SK-N-SH (cell line): ENCODE measurements at places on chromosomes 1 and 21.

DNA sequence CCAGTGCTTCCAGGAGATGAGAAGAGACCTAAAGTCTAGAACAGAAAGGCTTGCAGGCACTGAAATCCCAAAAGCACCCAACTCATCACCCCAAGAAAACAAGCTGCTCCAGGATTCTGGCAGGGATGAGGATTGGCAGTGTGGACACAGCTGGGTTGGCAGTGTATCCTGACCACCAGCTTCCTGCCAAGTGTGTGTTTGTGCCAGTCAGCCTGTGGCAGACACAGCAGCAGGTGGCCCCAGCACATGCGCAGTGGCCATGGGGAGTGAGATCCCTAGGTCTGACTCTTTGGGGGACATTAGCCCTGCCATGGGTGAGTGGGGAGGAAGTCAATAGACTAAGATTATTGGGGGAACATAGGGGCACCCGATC is 8.7 kb upstream of the SNAPIN start:
- no peak for DNase-seq

- DNase-seq: no peak
Observed at GRCh38 chr1:39023140-39023539, 3.0 kb upstream of the NDUFS5 start.

DNA sequence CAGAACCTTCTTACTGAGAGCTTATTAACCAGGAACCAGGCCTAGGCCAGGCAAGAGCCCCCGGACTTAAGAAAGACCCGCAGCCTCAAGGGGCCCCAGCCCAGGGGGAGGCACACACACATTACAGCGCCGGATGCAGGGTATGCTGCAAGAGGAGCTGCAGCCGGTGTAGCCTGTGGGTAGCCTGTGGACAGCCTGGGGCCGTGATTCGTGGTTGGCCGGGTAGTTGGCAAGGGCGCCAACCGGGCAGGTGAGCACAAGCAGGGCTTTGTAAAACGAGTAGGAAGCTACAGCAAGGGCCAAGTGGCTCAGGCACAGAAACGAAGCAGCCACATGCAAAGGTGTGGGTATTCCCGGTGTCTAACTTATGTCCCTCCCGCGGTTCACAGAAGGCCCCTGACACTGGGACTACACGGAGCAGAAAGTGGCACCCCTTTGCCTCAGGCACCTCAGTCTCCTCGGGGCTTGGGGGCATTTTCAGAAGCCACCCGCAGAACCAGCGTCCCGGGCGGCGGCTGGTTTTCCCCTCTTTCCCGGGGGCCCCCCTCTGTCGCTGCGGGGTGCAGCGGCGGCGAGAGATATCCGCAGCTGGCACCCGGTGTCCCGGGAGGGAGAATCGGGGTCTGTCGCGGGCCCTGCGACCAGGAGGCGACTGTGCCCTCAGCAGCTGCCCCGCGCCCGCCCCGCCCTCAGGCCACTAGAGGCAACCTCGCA is 40.8 kb downstream of the KIAA1614 start:
- peak; percentile 34 for DNase-seq

- DNase-seq: no peak
Observed at GRCh38 chr1:6456800-6457466, 9.0 kb downstream of the TNFRSF25 start.

DNA sequence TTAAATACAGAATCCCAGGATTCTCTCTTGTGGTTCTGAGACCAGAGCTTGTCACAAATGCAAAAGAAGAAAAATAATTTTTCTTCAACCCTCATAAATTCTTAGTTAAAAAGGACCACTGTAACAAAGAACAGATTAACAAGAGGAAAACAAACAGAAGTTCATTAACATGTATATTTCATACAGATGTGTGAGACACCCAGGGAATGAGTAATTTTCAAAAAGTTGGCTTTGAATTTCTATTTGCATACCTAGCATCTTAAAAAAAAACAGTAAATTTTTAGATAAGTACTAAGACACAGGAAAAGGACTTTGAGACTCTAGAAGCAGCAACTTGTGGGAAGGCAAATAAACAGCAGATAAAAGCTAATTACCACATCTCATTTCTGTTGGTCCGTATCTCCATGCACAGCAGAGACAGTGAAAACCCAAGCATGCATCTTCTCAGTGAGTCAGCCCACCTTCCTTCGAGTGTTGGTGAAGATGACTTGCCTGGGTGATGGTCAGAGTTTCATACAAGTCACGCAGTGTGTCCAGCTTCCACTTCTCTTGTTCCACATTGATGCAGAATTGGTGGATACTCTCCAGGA is 399.9 kb upstream of the ADAMTS5 start:
- DNase-seq: no peak

GRCh38 chr1:54153535-54154439 is 987 bp upstream of the CDCP2 start:
- DNase-seq: no peak

DNA sequence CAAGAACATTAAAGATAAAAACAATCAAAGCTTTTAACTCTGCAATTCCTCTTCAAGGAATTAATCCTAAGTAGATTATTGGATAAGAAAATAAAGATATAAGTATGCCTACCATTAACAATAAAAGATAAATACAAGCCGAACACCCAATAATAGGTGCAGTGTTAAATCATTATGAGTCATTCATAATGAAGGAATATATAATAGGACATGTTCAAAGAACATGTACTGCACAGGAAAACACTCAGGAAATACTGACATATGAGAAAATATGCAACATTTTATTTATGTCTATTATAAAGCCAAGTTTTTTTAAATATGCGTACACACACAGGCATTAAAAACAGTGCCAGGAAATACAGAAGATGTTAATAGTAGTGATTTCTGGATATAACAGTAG is 11.1 kb upstream of the EXO1 start:
- no peak for DNase-seq

DNA sequence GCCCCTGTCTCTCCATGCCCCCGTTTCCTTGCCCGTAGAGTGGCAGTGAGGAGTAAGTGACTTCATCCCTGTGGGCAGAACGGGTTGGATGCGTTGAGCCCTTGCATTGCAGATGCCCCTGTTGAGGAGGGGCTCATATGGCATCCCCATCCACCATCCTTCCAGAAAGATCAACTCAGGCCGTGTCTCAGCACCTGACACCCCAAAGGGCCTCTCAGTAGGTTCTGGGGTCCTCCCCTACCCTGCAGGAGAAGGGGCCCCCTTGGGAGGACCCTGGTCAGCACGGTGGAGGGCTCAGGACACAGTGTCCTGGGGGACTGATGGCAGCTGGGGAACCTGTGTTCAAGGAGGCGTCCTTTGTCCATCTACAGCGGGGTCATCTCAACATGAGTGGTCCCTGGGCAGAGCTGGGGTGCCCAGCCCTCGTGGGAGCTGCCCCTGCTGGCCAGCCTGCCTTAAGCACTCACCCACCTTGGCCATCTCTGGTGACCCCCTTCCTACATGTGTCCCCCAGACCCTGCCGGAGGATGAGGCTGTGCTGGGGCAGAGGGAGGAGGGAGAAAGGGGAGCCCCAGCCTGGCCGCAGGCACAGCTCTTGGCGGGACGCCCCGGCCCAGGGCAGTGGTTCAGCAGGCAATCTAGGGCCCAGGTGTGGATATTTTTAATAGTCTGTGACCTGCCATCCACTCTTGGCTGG is 48.2 kb upstream of the ACTRT2 start:
- DNase-seq: no peak

- peak; percentile 99 for DNase-seq
Observed at GRCh38 chr1:226407497-226408284, at the start of gene PARP1. TSS of gene PARP1 (minus strand) at chr1:226408093. CDS start at chr1:226407929, 164 bp downstream.

DNA sequence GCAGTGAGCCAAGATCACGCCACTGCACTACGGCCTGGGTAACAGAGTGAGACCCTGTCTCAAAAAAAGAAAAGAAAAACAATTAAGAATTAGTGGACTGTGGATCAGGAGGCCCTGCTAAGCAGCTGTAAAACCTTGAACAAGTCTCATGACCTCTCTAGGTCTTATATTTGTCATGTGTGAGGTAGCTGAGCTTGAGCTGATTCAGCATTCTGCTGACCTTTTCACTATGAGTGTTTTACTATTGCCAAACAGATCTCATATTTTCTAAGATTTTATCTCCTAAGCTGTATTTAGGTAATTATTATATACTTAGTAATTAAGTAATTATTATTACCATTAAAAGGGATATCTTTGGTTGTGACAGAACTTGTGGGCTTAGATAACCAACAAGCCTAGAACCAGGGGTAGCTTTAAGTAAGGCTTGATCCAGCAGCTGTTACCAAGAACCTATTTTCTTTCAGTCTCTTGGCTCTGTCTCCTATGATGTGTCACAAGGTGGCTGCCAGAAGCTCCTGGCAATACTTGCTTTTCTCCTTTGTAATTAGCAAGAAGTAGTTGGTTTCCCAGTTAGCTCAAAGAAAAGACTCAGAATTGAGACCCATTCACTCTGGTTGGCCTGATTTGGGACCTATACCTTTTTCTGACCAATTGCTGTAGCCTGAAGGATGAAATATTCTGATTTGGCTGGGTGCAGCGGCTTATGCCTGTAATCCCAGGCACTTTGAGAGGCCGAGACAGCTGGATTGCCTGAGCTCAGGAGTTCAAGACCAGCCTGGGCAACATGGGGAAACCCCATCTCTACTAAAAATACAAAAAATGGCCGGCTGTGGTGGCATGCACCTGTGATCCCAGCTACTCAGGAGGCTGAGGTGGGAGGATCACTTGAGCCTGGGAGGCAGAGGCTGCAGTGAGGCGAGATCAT is 8.5 kb upstream of the ZC3H12A start:
- no peak for DNase-seq

- no peak for DNase-seq
Observed at GRCh38 chr1:12488666-12489354, 129.2 kb downstream of the DHRS3 start.

DNA sequence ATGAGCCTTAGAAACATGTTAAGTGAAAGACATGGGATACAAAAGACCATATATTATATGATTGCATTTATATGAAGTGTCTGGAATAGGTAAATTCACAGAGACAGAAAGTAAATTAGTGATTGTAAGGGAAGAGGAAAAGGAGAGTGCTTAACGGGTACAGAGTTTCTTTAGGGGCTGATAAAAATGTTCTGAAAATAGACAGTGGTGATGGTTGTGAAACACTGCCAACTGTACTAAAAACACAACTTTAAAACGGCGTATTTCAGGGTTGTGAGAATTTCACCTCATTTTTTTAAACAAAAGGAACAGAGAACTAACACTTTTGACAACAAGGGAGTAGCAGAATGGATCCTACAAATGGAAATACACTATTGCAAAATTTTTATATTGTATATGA is 13.4 kb downstream of the COP1 start:
- no peak for DNase-seq

DNA sequence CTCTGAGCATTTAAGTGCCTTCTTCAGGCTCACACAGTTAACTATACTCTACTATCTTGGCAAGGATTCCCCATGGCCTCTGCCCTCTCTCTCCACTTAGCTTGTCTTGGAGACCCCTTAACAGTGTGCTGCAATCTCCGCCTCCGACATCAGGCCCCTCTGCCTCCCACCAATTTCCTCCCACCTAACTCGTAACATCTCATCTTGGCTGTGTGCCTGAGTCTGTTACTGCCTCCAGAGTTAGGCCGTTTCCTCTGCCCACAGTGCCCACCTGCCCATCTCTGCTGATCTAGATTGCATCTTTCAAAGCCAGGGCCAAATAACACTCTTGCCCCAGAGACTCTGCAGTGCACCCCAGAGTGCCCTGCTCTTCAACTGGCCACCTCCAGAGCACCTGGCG is 244.3 kb upstream of the TMEM51 start:
- DNase-seq: no peak

DNA sequence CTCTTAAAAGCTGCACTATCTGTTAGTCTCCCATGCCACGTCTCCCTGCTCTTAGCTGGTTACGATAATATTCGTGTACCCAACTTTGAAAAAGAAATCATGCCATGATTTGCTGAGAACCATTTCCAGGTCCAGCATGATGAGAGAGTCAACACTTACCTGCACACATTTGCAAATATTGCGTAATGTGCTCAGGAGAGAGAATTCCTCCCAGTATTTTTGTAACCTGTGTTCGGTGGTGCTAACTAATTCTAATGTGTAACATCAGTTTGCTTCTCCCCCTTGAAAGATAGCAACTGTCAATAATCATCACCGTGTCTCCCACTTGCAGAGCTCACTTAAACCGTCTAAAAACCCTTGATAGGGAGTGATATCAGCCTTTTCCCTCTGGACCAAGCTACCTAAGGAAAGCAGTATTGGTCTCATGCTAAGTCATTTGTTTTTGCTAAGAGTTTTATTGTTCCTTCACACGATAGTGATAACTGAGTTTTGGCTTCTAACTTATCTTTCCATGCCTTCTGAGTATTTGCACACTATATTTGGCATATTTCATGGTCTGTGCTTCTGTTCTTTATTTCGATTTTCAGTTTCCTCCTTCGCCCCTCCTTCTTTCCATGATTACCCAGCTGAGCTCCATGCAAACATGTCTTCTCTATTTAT is 61.1 kb upstream of the IRF2BP2 start:
- no peak for DNase-seq

- no peak for DNase-seq
Observed at GRCh38 chr1:36349241-36349671, 25.8 kb upstream of the EVA1B start.

- DNase-seq: no peak
Observed at GRCh38 chr1:187517546-187517945, 688.8 kb downstream of the PLA2G4A start.

GRCh38 chr1:204196068-204196795 is at the start of gene KISS1:
TSS of gene KISS1 (minus strand) at chr1:204196491. CDS start at chr1:204192876, 3,615 bp downstream.
- DNase-seq: no peak

DNA sequence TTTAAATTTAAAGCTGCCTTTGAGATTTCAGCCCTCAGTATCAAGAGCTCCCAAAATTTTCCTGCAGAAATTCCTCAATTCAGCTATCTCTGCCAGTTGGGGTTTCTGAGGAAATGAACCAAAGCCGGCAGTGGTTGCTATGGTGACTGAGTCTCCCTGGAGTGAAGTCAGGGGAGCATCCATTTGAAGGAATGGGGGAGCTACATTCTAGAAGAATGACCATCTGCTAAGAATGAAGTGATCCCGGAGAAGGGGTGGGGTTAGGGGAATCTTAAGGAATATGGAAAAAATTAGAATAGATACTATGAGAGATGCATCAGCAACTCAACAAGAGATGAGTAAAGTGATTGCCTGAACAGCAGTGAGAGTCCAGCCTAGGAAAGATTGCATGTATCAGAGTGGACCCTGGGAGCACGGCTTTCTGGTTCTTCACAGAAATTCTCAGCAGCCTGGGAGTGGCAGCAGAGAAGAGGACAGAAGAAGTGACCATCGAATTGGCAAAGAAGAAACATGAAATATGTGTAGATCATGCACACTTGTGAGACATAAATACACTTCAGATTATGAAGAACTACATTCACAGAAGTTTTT is 94.7 kb downstream of the CHD1L start:
- no peak for DNase-seq

- no peak for DNase-seq
Observed at GRCh38 chr1:42691157-42691498, 8.9 kb downstream of the YBX1 start.

DNA sequence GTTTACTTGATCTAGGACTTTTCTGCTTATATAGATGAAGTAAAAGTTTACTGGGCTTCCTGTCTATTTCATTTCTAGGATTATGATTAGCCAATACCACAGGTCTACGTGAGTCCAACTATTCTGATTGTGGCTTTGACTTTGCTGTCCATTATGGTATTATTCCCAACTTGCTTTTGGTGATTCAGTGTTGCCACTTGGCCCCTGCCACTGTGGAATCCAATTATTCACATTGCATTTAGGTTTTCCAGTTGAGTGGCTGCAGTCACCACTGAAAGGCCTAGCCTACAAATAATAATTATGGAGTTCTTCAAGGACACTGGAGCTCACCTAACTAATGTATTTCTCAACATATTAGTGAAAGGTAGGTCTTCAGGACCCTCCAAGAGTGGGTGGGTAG is 574.3 kb upstream of the USP24 start:
- DNase-seq: no peak
